Vagina (tissue), 2 donors: ENCODE measurements at places on chromosomes 1 and 21. TPM values are rescaled to one million over a fixed set of nuclear protein-coding genes. Genes with fewer than 3 reads are reported as not detected.
A peak's percentile ranks its signal among the peaks of the same experiment; 100 is the strongest.

DNA sequence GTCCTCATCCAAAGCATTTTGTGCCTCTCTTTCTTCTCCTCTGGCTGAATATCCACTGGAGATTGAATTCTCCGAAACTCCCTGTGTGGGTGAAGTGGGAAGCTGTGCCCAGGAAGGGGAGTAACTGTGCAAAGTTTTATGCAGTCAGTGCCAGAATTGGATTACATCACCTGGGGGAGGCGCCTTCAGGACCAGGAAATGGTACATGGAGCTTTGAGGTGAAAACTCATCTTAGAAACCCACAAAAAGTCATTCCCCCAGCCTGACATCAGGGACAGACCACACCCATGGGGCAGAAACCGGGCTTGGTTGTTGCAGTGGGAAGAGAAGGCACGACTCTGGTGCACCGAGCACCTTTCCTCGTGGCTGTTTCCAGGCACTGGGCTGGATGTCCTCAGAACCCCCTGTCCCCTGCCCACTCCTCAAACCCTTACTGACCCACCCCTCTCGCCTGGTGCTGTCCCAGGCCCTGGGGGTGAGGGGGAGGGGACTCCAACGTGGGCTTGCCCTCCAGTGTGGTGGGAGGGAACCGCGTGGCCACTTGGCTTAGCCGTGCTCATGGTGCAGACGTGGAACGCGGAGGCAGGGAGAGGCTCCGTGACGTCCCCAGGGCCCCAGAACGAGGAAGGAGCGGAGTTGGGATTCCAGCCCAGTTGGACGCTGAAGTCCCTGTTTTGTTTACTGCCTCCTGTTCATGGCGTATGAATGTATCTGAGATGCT is 15.7 kb downstream of the TFF3 start:
- DNase-seq = no peak

- DNase-seq = no peak
Observed at GRCh38 chr1:167924543-167925231, 10.8 kb upstream of the ADCY10 start.

DNA sequence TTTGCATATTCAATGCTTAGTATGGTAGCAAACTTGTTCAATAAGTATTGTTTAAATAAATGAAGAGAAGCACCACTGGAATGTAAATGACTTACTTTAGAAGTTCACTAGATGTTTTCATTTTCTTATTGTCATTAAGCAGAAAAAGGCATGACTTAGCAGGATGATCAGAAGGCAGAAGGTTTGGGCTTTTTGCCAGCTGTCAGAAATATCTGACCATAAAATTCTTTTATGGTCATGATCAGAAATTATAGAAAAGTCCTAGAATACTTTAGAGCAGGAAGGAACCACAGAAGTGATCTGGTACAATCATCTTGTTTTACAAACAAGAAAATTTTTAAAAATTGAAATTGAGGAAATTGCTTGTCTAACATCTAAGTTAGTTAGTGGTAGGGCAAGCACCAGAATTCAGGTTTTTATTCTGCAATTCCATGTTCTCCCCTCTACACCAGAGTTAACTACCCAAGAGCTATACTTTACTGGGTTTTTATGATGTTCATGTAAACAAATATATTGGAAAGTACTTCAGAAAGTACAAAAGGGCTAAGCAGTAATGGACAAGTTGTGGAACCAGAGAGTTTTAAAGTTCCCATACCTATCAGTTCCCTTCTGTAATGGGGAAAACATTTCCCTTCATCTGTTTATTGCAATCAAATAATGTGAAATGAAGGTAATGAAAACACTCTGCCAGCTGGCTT is 10.1 kb downstream of the FMO5 start:
- no peak for DNase-seq

DNA sequence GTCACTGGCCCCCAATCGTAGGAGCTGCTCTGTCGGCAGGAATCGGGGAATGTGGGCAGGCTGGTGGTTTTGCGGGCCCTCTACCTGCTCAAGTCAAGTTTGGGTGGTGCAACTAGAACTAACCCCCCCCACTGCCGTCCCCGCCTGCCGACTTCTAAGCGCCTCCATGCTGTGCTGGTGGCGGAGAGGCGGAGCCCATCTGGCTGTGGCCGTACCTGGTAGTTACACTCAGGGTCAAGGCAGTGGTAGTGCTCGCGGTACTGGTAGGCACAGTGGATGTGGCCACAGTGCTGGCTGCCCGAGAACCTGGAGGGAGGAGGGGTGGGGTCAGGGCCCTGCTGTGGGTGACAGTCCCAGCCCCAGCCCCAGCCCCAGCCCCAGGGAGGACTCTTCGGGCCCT is 140.0 kb downstream of the CASZ1 start:
- DNase-seq = no peak

- DNase-seq = no peak
Observed at GRCh38 chr1:27542463-27543273, 52.7 kb upstream of the WASF2 start.

- DNase-seq = no peak
Observed at GRCh38 chr21:20617130-20617529, 381.1 kb upstream of the NCAM2 start.

- DNase-seq = peak; percentile 62
Observed at GRCh38 chr1:22315315-22316078, 136.2 kb upstream of the ZBTB40 start.

Gene CELA2B
- not detected for total RNA-seq

Gene MSH4
- total RNA-seq = 0.25 TPM

Gene DCST1
- total RNA-seq = not detected

Gene CELA3A
- not detected for total RNA-seq
